ENCODE measurements at places on chromosomes 1 and 21.
A peak's percentile ranks its signal among the peaks of the same experiment; 100 is the strongest.

DNA sequence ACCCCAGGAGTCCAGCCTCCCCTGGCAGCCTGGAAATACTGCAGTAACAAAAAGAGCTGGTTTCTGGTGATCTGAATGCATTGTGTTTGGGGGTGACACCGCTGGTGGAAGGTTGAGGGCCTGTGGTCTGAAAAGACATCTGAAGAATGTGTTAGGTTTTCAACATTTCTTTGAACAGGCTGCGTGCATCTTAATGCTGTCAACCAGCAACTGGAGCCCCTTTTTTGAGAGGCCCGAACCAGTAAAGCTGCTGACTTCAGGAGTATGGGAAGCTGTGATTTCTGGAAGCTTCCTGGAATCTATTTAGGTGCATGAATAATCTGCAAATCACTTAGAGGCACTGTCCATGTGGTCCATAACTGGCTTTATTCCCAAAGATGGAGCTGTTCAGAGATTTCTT, 17.0 kb downstream of the ATP5PO start:
- no peak for DNase-seq

DNA sequence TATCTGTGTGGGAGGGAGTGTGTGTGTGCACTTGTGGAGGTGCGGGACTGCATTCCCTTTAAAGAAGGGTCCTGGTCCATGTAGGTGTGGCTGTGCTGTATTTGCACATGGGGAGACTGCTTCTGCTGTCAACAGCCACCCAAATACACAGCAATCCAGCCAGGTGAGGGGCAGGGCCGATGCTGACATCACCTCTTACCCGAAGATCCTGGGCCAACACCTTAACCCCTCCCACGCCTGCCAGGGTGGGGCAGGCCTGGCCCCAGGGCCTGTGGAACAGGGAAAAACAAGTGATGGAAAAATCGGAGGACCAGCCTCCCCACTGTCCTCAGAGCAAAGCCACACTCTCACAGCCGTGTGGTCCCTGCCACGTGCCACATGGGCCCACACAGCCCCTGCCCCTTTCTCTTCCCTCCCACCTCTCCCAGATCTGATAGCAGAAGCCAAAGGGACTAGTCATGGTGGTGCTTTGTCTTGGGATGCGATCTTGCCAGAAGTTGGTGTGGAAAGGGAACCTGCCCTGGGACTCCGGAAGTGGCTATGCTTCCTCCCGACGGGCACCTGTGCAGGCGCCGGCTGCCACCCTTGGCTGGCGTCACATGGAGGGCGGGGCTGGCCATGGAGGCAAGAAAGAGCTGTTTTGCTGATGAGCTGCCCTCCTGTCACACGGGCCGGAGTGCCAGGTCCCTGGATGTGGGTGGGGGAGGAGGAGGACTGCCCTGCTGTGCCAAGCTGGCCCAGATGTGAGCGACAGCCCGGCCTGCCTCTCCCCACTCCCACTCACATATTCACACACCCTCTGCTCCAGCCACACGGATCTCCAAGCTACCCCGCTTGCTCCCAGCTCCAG, 7.8 kb upstream of the CASZ1 start:
- no peak for DNase-seq

DNA sequence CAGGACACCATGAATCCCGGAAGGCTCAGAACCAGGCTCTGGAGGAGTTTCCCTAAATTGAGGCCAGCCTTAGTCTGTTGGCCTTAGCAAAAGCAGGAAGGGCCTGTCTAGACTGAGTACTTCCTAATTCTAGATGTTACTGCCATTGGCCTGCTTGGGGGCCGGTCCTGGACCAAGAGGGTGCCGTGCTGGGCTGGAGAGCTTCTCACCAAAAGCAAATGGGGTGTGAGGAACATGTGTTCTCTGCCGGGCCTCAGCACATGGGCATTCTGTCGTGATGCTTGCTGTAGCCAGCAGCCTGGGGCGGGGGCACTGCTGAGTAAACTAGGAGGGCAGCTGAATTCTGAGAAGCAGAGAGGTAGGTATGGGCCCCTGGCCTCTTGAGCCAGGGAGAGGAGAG, 35.7 kb upstream of the MAN1C1 start:
- peak; percentile 17 for DNase-seq

DNA sequence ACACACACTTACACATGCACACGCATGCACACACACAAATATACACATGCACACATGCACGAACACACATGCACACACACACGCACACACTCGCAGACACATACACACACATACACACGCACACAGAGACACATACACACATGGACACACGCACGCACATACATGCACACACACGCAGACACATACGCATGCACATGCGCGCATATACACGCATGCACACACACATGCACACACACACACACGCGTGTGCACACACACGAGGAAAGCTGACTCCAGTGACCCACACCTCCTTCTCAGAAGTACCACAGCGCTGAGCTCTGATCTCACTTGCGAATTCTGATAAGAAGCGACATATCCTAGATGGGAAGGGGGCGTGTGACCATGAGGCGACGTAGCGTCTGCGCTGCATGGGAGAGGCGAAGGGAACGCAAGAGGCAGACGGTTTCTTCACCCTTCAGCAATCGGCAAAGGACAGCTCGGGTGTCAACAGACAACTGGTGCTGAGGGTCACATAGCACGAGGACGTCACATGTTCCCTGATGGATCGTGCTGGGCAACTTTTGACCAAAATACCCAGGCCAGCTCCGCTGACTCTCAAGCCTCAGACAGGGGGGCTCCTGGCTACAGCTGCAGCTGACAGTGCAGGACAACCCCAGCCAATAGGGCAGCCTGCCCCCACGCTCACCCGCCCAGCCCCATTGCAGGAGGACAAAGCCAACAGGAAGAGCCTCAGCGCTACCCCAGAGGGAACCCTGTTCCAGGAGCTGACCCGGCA, 16.0 kb upstream of the PDE9A start:
- DNase-seq: no peak

DNA sequence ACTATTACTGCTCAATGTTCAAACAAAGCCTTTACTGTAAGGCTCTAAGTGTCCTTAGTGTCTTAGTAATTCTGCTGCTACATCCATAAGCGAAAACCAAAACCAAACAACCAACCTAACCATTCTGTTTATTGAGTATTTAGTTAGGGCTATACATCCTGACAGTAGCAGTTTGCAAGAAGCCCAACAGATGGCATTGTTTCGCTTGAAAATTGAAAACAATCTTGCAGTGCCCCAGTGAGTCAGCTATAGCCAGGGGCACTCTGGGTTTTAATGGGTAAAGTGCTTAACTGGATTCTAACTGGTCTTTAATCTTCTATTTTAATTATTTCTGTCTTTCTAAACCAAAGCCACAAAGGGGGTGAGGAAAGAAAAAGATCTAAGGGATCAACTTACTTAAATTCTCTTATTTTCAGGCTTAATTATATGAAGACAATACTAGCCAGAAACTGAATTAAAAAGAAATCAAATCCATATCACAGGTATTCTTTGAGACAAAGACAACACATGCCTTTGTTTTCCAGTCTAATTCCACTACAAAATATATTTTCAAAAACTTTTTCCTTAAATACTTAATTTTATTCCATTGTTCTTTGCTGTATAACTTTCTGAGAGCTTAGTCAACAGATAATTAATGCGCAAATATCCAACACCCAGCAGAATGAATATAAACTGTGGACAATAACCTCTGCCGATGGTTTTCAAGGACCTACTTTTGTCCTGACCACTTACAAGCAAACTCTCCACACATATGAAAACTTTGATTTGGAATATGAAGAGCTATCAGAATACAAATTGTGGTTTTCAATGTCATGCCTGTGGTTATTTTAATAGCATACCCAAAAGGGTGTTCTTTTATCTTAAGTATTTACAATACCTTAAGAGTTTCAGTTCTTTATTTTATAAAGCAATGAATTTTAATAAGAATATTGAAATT, 15.2 kb downstream of the POGZ start:
- peak; percentile 90 for DNase-seq

GRCh38 chr1:151199873-151200581, 1.7 kb downstream of the PIP5K1A start:
- peak; percentile 37 for DNase-seq

DNA sequence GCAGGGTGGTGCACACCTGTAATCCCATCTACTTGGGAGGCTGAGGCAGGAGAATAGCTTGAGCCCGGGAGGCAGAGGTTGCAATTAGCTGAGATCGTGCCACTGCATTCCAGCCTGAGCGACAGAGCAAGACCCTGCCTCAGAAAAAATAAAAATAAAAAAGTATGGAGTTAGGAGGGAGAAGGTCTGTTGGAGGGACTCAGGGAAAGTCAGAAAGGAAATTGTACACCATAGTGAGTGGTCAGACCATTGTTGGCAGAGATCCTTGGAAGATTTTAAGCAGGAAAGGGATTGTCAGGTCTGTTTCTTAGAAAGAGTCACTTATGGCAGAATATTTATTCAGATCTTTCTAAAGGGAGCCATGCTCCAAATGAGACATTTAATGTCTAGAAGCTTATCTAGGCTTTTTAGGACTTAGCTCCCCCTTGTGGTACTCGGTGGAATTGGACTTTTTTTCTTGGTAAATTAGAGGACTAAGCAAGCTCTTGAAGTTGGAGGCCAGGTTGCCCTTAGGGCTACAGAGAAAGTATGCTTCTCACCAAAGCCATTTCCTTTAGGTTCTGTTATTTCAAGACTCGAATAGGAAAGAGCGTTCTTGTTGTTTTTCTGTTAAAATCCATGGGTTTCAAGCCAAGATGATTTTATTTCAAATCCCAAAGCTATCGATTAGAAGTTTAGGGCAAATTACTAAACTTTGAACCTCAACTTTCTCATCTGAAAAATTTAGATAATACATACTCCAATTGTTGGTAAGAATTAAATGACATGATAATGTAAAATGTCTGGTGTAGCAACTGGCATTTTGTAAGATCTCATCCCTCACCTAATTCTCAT, 16.5 kb downstream of the MIA3 start:
- peak; percentile 90 for DNase-seq

- peak; percentile 75 for DNase-seq
Measured at GRCh38 chr1:206658264-206658980, 23.1 kb downstream of the DYRK3 start.

GRCh38 chr1:243513726-243514491, 258.1 kb downstream of the SDCCAG8 start:
- no peak for DNase-seq

- no peak for DNase-seq
Measured at GRCh38 chr21:15741510-15741909, 11.7 kb downstream of the USP25 start.

DNA sequence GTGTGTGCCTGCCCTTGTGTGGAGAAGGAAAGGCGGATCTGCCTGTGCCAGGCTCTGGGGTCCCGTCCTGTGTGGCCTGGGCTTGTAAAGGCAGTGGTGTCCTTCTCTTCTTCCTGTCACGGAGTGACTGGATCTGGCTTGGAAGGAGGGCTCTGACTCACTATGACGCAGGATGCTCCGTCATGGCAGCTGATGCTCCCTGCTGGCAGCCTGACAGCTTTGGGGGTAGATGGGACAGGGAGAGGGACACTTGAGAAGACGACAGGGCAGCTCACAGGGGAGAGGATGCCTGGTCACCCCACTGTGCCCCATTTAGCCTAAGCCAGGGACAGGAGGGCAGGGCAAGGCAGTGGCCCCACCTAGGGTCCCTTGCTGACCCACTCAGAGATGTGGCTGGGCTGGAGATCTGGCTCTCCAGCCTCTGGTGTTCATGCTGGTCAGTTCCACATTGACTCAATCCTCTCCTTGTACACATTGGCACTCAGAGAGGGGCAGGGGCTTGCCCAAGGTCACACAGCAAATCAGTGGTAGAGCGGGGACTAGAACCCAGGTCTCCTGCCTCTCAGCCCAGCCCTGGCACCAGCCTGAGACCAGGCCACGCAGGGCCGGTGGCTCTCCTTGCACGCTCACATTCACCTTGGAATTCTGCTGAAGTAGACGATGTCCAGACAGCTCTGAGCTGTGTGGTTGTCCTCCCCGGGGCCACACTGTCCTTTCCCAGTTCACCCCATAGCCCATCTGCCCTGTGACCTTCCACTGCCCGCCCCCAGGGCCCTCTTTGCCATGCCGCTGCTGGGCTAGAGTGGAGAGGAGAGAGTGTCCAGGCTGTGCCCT, 2.8 kb upstream of the FAM131C start:
- DNase-seq: no peak

GRCh38 chr1:167704715-167705114, 17.1 kb upstream of the MPZL1 start:
- no peak for DNase-seq

GRCh38 chr1:205458777-205459566, 3.1 kb upstream of the BLACAT1 start:
- peak; percentile 74 for DNase-seq

DNA sequence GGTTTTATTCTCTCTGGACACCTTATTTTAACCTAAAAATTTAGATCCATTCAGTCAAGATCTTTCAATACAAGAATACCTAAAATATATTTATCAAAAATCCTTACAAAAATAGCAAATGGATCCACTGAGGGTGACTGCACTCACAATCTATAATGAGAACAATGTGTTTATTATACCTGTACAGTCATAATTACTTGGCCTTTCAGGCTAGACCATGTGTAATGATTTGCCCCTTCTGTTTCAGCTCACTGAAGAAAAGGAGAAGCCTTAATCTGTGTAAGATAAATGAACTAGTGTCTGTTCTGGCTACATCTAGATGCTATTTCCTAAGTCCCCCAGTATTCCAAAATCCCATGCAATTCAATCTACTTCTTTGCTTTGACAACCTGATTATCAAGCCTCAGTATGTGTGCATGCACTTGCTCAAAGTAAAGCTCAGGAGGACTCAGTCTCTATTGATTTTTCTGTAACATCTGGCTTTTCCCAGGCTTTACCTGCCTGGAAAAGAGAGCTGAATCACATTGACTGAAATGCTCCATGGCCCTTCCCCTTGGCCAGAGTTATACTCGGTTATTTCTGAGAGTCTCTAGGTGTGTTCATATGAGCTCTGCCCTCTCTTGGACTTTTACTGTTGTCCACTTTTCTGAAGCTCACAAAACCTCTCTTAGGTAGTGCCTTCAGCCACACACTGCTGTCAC, 27.6 kb downstream of the CRP start:
- DNase-seq: no peak

DNA sequence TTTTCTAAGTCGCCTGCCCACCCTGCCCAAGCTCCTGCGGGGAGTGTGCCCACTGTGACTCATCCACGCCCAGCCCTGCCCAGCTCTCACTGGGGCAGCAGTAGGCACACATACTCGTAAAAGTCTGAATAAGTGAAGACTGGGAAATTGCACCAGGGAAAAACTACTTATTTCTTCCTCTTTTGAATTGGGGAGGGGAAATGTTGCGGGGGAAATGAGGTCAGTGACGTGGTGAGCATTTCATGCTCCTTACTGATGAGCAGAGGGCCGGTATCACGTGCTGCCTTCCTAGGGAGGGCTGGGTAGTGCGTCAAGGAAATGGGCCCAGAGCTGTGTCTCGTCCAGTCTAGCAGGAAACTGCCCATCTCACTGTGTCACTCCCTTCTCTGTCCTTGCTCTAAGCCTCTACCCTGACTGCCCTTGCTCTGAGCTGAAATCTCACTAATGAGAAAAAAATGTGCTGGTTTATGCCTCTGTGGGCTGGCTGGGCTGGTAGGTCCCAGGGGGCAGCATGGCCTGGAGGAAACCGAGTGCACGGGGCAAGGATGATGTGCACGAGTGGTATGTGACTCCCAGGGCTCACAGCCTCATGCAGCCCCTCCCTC, 13.5 kb upstream of the TNFRSF1B start:
- peak; percentile 51 for DNase-seq

Measured in hematopoietic multipotent progenitor cell treated with erythropoietin and hydrocortisone succinate and interleukin-3 and kit ligand, for 6 days (in vitro differentiated cells).